SW480 (cell line): ENCODE measurements at places on chromosomes 5 and 9.

DNA sequence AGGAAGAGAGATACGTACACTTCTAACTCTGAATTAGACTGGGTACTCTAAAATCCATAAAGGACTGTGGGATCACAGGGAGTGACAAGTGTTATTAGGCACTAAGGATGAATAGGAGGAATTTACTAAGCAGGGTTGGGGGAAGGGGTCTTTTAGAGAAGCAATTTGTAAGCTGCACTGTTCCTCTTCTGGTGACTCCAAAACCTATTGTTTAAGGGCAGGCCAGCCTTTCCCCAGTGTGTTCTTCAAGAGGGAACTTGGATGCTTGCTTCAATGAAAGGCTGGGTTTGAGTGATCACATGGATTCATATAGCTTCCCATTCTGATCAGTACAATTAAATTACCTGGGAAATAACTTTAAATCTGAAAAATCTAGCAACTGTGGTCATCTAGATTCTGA lies 71.8 kb downstream of the STX17 start:
- no peak for DNase-seq

- no peak for DNase-seq
Measured at GRCh38 chr5:17817990-17818389, 183.7 kb downstream of the TAF11L14 start.

DNA sequence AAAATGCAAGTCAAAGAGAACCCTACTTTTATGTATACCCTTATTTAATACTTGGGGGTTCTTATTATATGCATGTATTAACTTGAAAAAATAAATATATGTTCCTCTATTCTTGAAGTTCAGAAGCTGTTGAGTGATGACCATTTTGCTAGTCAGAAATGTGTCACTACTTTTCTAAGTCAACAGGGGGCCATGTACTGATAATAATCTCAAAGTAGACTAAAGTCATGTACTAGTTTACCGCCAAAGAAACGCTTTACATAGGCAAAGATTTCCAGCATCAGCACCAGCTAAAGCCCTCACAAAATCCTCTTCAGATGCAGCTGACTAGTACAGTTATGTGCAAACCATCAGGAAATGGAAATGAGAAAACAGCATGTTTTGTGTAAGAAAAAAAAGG lies 5.7 kb upstream of the BHMT start:
- DNase-seq = no peak

DNA sequence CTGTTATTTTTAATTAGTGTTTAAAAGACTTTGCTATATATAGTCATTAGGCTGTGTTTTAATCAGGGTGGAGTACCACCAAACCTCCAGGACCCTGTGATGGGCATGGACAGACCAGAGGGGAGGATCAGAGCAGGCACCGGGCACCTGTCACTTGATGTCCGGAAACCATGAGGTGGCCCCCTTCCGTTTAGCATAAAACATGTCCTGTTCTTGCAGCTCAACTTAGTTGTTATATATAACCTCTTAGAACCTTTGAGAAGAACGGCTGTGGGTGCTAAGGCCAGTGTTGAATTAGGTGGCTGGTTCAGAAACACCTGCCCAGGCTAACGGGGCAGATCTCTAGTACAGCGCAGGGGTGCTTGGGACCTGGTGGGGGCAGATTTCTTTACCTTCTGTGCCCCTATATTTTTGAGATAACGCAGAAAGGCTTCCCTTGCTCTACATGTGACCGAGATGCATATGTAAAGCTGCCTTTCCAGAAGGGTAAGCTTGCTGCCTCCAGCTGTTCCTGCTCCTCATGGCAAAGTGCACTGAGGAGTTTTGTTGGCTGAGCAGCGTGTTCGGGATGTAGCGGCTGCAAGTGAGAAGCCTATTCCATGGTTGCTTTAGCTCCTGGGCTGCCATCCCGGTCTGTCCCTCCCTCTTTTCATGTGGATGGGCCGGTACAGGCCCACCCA lies 255.5 kb downstream of the FANCC start:
- DNase-seq = no peak

DNA sequence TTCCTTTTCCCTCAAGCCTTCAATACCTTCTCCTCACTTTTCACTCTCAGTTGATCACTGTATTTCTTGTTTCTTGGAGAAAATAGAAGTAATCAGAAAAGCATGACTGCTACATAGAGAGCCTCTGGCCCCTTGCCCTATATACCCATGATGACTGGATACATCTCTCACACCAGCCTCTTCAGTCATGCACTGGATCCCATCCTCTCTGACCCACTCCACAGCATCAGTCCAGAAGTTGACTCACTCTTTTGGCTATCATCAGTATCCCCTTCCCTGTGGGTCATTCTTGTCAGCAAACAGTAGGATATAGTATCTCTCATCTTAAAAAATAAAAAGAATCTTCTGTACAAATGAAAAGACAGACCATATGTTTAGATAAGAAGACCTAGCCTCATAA lies 32.9 kb downstream of the PTCD2 start:
- DNase-seq = no peak

GRCh38 chr9:99873943-99874584 lies 32.4 kb upstream of the STX17 start:
- DNase-seq = no peak

DNA sequence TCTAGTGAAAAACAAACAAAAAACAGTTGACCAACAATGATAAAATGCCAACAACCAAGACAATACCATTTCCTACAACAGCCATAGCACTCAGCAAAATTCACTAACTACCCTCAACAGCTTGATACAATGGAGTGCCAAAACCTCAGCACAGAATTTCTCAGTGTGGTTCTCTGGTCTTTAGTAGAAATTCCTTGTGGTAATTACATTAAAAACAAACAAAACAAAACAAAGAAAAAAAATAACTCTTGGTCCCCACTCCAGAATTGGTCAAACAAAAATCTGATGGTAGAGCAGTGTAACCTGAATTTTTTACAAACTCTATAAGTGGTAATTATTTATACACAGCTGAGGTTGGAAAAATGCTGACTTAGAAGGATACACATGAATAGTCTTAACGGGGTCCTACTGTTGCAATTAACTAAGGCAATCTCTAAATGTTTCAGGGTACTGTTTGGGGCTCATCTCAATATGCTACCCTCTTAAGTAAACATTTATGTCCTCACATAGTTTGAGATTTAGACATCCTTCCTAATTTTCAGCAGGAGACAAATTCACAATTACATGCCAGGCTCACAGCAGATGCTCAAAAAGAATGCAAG lies 13.8 kb downstream of the CSNK1A1 start:
- no peak for DNase-seq

DNA sequence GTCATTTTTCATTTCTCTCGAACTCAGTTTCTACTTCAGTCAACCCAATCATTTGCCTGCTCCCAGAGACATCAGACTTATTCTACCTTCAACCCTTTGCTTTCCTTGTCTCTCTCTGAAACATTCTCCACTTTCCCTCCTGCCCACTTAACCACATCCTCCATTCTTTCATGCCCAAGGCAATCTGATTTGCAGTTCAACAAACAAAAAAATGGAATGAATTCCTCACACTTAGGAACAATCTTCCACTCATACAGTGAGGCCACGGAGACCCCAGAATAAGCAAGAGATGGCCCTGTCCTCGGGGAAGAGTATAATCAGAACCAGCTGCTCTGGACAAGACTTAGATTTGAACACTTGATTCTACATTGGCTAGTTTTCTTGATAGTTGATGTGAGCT lies 180.5 kb downstream of the RFK start:
- no peak for DNase-seq

DNA sequence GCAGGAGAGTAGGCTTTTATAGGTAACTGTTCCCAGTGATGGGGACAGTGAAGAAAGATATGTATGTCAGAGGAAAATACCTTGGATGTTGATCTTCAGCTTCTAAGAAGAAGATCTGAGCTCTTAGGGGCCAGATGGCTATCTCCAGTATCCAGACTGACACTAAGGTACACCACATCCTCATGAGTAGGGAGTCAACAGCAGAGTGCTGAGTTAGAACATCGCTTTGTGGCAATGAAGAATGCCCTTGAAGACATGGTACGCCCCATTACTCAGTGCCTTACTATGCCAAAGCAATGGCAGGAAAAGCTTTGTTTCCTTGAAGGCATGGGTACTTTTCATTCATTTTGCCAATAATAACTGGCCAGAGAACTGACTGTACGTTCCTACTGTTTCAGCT lies 263.7 kb downstream of the CEMIP2 start:
- DNase-seq = no peak

DNA sequence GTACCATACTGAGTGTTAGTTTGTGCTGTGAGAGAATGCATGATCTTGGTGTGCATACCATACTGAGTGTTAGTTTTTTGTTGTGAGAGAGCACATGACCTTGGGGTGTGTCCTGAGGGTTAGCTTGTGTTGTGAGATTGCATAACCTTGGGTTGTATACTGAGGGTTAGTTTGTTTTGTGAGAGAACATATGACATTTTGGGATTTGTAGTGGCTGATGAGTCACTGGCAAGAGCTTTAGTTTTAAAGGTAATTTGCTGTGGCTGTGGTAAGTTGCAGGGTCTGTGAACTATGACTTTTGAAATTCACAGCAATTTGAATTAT lies 1068.3 kb upstream of the EDIL3 start:
- peak; percentile 36 for DNase-seq

DNA sequence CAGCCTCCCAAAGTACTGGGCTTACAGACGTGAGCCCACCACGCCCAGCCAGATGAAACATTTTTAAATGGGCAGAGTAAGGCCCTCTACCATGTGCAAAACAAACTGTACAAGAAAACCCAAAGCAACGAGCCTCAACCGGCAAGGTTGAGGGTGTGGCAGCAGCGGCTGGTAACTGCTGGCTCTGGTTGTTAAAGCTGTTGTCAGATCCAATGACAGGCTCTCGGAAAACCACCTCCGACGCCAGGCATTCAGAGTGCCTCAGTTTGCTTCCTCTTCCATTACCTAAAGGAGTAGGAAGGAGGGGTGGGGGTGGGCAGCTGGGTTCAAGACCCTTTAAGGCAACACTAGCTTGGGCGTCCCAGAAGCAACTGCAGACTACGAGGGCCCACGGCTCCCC lies 2.4 kb upstream of the ASB6 start:
- DNase-seq = no peak

DNA sequence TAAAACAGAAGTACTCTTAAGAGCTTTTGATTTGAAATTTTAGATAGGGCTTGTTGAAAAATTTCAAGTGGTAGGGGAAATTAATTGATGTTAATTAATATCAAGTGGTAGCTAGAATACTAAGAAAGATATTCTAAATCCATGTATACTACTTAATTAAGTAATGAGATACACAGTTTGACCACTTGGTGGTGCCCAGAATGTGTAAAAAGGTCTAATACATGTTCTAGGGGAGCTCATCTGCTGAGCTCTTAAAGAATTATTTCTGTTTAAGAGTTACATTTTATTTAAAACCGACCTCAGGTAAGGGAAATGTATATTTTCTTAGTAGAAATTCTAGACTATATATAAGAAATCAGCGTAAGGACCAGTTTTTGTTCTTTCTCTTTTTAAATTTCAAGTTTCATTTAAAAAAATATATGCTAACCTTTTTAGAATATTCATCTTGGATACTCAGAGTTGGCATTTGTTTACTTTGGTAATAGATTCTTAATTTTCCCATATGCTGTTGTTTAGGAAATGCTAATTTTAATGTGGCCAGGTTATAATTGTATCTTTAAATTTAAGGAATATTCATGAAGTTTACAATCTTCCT lies 61.5 kb downstream of the LNPEP start:
- DNase-seq = peak; percentile 72
